ENCODE measurements at places on chromosomes 3 and 15. TPM values are rescaled to one million over a fixed set of nuclear protein-coding genes. Genes with fewer than 3 reads are reported as not detected.

Gene TRIM71
- not detected for total RNA-seq

Gene SLC22A14
- total RNA-seq, result not detected

Gene CLDN16
- total RNA-seq, result 4.4 TPM

DNA sequence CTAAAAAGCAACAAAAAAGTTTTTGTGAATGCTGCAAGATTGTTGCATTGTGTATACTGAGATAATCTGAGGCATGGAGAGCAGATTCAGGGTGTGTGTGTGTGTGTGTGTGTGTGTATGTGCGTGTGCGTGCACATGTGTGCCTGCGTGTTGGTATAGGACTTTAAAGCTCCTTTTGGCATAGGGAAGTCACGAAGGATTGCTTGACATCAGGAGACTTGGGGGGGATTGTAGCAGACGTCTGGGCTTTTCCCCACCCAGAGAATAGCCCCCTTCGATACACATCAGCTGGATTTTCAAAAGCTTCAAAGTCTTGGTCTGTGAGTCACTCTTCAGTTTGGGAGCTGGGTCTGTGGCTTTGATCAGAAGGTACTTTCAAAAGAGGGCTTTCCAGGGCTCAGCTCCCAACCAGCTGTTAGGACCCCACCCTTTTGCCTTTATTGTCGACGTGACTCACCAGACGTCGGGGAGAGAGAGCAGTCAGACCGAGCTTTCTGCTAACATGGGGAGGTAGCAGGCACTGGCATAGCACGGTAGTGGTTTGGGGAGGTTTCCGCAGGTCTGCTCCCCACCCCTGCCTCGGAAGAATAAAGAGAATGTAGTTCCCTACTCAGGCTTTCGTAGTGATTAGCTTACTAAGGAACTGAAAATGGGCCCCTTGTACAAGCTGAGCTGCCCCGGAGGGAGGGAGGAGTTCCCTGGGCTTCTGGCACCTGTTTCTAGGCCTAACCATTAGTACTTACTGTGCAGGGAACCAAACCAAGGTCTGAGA is 4.7 kb downstream of the BHLHE40 start:
- H3K36me3 ChIP-seq, result no peaks in the 10 kb centered on the region
- H3K4me3 ChIP-seq, result no peak overlapping the region
- DNase-seq, result peak; percentile 53
- H3K27ac ChIP-seq, result peak overlapping the region; percentile 99

DNA sequence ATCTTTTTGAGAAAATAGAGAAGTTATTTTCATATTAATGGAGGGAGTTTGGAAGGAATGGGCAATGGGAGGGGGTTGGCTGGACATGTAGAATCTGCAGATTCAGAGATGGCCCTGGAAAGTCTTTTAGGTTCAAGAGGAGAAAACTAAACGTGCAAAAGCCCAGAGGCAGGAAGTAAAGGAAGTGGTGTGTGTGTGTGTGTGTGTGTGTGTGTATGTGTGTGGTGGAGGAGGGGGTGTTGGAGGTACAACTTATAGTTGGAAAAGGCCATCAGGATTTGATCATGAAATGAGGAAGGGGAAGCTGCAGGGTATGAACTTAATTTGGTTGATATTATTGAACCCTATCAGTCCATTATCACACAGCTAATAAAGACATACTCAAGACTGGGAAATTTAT is 5.6 kb upstream of the LPP start:
- peaks cover 12% of the 10 kb centered on the region for H3K4me1 ChIP-seq
- no peaks in the 10 kb centered on the region for H3K27me3 ChIP-seq
- no peak overlapping the region for H3K4me3 ChIP-seq
- DNase-seq, result no peak

DNA sequence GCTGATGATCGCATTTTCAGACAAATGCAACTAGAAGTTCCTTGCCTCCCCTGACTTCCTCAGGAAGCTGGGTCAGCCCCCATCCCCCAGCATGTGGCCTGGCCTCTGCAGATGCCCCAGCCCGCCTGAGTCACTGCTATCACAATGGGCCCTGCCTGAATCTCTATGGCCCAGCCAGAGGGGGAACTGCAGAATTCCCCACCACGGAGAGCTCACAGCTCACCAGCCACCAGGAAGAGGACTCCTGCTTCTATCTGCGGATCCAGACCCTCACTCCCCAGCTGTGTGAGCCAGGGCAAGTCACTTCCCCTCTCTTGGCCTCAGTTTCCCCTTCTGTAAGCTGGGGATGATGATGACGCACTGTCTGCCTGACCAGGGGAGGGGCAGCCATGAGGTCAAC is 6.9 kb downstream of the PLXND1 start:
- no peak overlapping the region for H3K27ac ChIP-seq
- no peaks in the 10 kb centered on the region for H3K27me3 ChIP-seq
- H3K4me3 ChIP-seq, result no peak overlapping the region
- peaks cover 66% of the 10 kb centered on the region for H3K4me1 ChIP-seq
- DNase-seq, result peak; percentile 36

GRCh38 chr3:94362393-94362792 is 299.5 kb downstream of the NSUN3 start:
- no peaks in the 10 kb centered on the region for H3K4me1 ChIP-seq
- H3K27ac ChIP-seq, result no peak overlapping the region
- H3K27me3 ChIP-seq, result no peaks in the 10 kb centered on the region
- H3K4me3 ChIP-seq, result no peak overlapping the region
- DNase-seq, result no peak

DNA sequence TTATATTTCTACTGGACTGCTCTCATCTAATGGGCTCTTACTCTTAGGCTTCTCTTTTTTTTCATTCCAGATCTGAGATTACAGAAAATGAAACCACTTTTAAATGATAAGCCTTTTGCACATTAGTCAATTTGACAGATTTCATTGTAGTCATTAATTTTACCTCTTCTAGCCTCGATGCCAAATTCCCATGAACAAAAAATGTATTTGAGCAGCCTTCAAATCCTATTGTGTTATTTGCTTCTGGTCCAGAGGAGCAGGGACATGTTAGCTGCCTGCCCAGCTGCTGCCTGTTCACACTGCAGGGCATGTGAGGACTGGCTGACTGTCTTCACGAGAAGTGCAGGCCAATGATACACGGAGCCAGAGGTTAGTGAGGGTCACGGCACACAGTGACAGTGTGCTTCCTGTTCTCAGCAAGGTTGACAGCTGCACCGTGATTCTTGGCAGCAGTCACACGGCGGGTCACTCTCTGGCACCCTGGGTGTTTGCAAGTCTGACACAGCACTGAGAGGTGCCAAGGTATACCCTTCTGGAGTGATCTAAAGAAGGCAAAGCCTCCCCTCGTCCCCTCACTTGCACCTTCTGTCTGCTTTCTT is 40.8 kb downstream of the KAT2B start:
- H3K27me3 ChIP-seq, result no peaks in the 10 kb centered on the region
- no peak overlapping the region for H3K4me3 ChIP-seq
- H3K4me1 ChIP-seq, result peaks cover 20% of the 10 kb centered on the region
- H3K36me3 ChIP-seq, result no peaks in the 10 kb centered on the region

DNA sequence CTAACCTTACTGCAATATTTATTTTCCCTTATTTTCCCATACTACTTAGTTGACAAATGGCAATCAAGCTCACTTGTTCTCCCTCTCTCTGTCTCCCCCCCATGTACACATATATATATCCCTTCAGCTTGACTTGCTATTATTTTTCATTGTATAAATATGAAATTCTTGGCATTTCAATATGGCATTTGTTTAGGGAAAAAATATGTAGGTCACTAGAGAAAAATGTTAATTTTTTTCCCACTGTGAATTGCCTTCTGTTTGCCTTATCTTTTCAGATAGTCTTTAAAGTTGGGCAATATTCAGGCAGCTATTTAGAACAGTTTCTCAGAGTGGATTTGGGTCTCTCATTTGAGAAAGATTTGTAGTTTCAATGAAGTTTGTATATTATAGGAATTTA is 62.8 kb upstream of the UTS2B start:
- no peak for DNase-seq
- H3K4me3 ChIP-seq, result no peak overlapping the region
- H3K27me3 ChIP-seq, result no peaks in the 10 kb centered on the region
- no peak overlapping the region for H3K27ac ChIP-seq

DNA sequence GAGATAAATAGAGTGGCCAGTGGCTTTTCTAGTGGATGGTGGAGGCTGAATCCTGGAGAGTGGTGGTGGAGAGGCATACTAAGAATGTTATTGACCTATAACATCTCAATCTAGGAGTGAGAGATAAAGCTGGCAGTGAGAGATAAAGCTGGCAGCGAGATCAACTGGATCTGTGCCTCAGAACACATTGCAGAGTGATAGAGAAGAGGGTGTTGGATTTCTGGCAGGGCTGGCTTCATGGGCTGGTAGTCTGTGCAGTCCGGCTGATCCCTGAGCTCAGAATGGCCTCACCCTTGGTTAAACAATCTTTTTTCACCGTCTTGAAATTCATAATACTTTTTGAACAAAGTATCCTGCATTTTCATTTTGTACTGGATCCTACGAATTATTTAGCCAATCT is 221.2 kb downstream of the NLGN1 start:
- H3K27me3 ChIP-seq, result no peaks in the 10 kb centered on the region
- DNase-seq, result no peak
- no peak overlapping the region for H3K27ac ChIP-seq
- no peaks in the 10 kb centered on the region for H3K36me3 ChIP-seq

Gene SERINC4
- total RNA-seq, result not detected

DNA sequence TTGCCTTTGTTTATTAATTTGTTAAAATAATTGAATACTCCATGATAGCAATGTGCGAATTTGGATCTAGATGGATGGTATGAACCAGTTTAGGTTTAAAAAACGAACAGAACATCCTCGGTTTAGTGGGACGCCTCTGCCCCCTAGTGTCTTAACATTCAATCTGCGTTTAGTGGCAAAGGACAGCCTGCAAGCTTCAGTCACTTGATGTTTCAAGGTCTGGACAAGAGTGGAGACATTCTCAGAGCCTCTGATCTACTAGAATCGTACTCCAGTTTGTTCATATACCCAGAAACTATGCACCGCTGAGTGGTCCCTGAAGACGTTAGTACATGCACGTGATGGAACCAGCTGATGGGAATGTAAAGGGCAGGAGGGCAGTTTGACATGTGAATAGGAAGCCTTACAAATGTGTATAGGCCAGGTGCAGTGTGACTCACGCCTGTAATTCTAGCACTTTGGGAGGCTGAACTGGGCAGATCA is 17.8 kb upstream of the ATP13A4 start:
- H3K27ac ChIP-seq, result no peak overlapping the region
- no peak overlapping the region for H3K4me3 ChIP-seq
- H3K36me3 ChIP-seq, result no peaks in the 10 kb centered on the region
- no peaks in the 10 kb centered on the region for H3K27me3 ChIP-seq
- no peaks in the 10 kb centered on the region for H3K4me1 ChIP-seq
- peak; percentile 68 for DNase-seq

Gene LYZL4
- not detected for total RNA-seq

GRCh38 chr3:40329071-40329470 is 19.6 kb downstream of the EIF1B start:
- H3K27me3 ChIP-seq, result no peaks in the 10 kb centered on the region
- no peak overlapping the region for H3K27ac ChIP-seq
- DNase-seq, result no peak

DNA sequence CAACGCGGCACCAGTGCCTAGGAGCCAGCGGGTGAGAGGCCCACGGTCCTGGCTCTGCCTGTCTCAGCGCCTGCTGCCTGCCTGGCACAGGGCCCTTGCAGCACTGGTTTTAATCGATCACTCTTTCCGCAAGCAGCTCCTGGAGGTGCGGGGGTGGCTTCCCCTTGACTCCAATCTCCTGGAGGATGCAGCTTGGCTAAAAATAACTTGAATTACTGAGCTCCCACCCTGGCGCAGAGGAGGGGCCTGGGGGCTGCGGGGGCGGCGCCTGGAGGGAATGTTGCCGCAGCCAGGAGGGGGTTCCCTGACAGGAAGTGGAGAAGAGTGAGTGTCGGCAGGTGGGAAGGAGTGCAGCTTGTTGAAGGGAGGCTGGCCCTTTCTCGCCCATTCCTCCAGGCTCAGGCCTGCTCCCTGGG is 9.9 kb upstream of the RPL29 start:
- H3K36me3 ChIP-seq, result no peaks in the 10 kb centered on the region
- no peaks in the 10 kb centered on the region for H3K27me3 ChIP-seq
- H3K4me1 ChIP-seq, result peaks cover 20% of the 10 kb centered on the region
- H3K4me3 ChIP-seq, result no peak overlapping the region
- DNase-seq, result peak; percentile 82

GRCh38 chr3:193095366-193095765 is 145.7 kb upstream of the PLAAT1 start:
- no peak overlapping the region for H3K4me3 ChIP-seq
- H3K36me3 ChIP-seq, result no peaks in the 10 kb centered on the region
- no peaks in the 10 kb centered on the region for H3K27me3 ChIP-seq
- DNase-seq, result peak; percentile 47

Gene PRSS50
- total RNA-seq, result 2.6 TPM

GRCh38 chr3:134614955-134615354 is 35.9 kb downstream of the KY start:
- DNase-seq, result no peak
- H3K36me3 ChIP-seq, result no peaks in the 10 kb centered on the region
- no peaks in the 10 kb centered on the region for H3K27me3 ChIP-seq
- H3K4me3 ChIP-seq, result no peak overlapping the region

GRCh38 chr3:39541917-39542329 is 74.4 kb downstream of the MOBP start:
- DNase-seq, result no peak
- no peaks in the 10 kb centered on the region for H3K36me3 ChIP-seq
- no peaks in the 10 kb centered on the region for H3K4me1 ChIP-seq
- H3K27me3 ChIP-seq, result no peaks in the 10 kb centered on the region
- no peak overlapping the region for H3K27ac ChIP-seq

DNA sequence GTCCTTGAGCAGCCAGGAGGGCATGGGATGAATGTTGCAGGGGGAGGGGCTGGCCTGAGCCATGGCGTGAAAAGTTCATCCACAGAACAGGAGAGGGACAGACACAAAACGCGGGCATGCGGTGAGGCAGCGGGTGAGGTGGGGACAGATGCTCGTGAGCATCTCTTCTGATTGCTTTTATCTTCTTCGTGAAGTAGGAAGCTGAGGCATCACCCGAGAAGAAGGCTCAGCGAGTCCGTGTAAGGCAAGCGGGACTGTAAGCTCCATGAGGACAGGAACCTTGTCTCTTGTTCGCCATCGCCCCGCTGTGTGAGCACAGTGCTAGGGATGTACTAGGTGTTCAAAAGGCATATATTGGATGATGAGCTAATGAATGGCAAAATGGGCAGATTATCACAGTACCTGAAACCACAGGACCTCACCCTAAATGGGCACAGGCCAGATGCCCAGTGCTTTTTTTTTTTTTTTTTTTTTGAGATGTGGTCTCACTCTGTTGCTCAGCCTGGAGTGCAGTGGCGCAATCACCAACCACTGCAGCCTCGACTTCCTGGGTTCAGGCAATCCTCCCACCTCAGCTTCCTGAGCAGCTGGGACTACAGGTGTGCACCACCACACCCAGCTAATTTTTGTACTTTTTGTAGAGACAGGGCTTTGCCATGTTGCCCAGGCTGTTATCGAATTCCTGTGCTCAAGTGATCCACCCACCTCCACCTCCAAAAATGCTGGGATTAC is 46.8 kb downstream of the CPN2 start:
- H3K4me1 ChIP-seq, result peaks cover 15% of the 10 kb centered on the region
- H3K36me3 ChIP-seq, result no peaks in the 10 kb centered on the region
- DNase-seq, result no peak
- H3K27me3 ChIP-seq, result no peaks in the 10 kb centered on the region
- H3K4me3 ChIP-seq, result no peak overlapping the region
